ENCODE measurements at places on chromosomes 4 and X.

DNA sequence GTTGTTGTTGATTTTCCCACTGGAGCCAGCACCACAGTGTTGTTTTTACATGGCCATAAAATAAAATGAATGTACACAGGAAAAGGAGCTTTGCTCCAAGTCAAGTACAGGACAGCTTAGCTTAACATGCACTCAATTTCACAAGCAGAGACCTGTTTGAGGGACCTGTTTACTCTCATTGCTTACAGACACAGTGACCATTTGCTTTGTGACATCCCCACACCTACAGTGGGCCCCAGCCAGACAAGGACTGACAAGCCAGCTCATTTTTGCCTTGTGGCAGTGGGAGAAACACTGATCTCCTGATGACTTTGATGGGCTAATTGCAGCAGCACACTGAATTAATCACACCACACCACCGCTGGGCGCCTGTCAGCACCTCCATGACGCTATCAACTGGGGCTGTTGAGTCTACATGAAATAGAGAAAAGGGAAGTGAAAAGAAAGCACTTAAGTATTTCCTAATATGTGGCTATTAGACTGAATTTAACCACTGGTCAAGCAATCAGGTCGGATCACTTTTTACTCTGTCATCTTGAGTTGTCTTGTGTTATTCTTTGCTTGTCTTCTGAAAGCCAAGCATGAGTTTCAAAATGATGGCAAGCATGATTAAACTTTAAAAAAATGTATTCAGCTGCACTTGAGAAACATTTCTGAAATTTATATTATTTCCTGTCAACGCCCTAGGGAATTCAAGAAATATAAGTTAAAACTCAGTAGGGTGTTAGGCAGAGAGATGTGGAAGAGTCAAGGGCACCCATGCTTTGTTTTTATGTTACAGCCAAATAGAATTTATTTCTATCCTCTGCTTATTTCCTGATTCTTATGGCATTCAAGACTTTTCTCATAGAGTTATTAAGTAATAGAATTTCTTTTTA is 557.7 kb downstream of the RAB28 start:
- DNase-seq = no peak

DNA sequence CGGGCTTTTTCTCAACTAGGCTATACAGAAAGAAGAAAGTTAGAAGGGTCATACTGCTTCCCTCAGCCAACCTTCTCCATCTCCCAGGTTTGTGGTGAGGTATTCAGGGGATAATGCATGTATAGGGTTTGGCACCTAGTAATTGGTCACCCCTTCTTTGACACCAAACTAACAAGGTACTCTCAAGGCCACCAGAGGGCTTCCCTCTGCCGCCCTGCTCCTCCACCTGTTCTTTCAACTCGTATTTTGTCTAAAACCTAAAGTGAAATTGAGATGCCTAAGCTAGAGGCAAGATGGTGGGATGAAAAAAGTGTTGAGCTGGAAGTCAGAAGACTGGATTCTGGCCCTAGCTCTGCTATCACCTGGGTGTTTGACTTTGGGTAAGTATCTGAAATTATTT is 22.0 kb downstream of the CT47C1 start:
- no peak for DNase-seq

GRCh38 chrX:9482408-9482807 is 17.6 kb downstream of the TBL1X start:
- DNase-seq = no peak

GRCh38 chr4:19739101-19739651 is 512.5 kb upstream of the SLIT2 start:
- no peak for DNase-seq

DNA sequence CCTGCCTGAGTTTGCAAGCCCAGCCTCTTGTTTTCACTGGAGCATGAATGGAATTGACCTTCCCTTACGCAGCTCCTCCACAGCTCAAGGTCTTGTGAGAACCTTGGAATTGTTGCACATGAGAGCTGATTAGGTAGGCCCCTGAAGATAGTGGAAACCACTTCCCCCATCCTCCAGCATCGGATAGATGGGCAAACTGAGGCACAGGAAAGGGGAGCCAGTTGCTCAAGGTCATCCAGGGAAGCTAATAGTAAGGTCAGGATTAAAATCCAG is 27.2 kb downstream of the PJA1 start:
- DNase-seq = no peak

GRCh38 chr4:109996526-109996925 is 83.8 kb downstream of the EGF start:
- DNase-seq = no peak

DNA sequence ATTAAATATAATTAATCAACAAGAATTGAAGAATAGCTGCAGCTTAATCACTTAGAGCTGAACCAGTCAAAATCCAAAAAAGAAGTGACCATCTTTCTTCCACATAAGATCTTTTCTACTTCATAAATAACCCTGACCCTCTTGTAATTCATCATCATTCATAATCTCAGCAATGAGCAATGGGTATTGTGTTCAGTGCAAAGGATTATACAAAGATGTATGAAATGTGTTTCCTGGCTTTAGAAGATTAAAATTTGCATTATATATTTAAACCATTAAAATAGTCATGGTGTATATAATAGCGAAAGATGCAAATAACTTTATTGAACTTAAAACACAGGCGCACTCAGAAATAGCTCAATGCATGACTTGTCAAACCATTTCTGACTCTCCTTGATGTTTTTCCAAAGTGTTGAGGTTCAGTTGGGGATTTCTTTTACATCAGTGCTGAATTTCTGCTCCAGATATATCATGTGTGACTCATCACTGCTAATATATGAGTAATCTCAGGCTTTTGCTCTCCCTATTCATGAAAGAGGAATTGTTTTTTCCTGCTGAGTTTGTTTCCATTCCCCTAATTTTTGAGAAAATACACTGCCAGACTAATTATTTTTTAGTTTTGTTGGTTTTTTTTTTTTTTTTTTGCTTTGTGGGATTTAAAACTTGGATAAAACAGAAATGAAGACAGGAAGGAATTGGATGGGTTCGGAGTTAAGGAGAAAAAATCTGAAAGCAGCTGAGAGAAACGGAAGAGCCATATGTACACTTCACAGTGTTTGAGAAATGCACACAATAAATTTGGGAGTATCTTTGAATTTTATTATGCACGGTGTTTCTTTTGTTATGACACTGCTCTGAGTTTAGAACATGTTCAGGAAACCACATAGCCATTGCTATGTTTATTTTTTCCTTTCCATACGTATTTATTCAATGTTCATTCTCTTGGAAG is 290.1 kb upstream of the PCDH7 start:
- DNase-seq = no peak

- no peak for DNase-seq
Measured at GRCh38 chr4:81257021-81257420, 42.0 kb upstream of the PRKG2 start.

GRCh38 chrX:155056877-155057792 is 13.8 kb downstream of the CMC4 start:
- DNase-seq = peak; percentile 42

GRCh38 chrX:149207518-149207917 is 297.6 kb downstream of the IDS start:
- no peak for DNase-seq

DNA sequence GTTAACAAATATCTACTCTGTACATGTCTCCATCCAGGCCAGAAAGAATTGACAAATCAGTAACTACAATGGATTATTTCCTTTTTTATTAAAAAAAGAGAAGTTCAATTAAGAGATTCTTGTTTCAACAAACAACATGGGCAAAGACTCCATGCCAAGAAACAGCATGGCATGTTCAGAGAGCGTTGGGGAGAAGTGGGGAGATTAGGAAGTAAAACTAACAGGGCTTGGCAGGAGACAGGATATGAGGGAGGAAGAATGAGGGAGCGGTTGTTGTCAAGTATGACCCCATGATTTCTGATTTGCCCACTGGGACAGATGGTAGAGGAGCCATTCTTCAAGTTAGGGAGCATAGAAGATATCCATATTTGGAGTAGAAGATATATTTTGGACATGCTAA is 128.4 kb downstream of the RNF150 start:
- no peak for DNase-seq

GRCh38 chr4:153549405-153549804 is 83.2 kb downstream of the TMEM131L start:
- no peak for DNase-seq

DNA sequence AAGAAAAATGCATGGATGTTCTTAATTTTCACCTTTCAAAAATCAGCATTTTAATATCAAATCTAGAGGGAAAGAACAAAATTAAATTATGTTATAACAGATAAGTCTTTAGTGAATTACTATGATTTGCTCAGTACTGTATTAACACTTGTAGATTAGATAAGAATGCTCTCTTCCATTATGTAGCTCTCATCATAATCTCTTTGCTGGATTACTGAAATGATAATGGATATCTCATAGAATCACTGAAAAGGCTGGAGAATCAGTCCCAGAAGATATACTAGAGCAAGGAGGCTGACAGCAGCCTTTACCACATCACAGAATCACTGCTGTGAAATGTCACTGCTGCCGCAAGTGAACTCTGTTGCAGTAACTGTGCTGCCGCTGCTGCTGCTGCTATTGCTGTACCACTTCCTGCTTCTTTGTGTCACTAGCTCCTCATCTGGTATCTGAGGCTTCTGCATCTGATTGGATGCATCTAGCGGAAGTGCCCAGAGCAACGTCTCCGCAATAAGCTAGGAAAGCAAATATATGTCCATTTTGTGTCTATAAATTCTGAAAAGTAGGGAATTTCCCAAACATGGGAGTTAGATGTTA is 738.2 kb downstream of the ADGRL3 start:
- DNase-seq = no peak

GRCh38 chr4:172751550-172751949 is 417.1 kb upstream of the GALNT7 start:
- no peak for DNase-seq

DNA sequence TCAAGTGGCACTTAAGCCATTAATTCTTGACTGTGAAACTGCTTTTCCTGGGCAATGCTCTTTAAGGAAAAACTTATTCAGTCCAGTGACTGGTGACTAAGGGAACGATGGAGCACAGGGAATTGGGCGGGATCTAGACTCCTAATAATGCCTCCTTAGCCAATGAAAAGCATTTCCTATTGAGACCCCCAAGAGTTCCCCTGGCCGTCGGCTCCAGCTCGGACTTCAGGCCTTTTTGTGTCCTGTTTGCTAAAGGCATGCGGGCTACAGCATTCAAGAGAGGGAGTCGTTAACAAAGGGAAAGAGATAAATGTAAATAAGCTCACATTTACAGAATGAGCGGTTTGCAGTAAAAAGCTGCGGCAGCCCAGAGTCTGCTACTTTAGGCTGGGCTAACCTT is at the start of gene LPAR4:
LPAR4 (plus strand) TSS at position 232 of the 400 bp plus-strand sequence. CDS start 7,150 bp downstream, outside the sequence.
- DNase-seq = no peak

GRCh38 chr4:89300499-89300898 is 7.1 kb downstream of the GPRIN3 start:
- no peak for DNase-seq

- no peak for DNase-seq
Measured at GRCh38 chr4:74287164-74287563, 21.1 kb upstream of the EPGN start.

GRCh38 chr4:159925770-159926169 is 822.9 kb downstream of the RAPGEF2 start:
- DNase-seq = no peak

DNA sequence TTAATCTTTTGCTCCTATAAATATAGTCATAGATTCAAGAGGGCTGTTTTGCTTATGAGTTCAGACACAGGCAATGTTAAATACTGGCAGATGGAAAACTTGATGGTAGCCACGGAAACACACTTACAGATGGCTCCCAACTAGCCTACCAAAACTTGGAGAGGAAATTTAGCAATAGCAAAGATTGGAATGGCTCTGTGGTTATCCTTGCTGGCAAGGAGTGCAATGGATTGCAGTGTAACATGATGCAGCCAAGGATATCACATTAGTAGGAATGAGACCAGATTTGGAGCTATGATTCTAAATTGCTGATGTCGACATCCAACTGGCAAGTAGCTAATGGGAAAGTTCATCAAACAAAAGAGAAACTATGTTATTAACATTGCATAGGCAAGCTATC is 791.0 kb upstream of the DIAPH2 start:
- DNase-seq = no peak

GRCh38 chr4:139763672-139764071 is 98.1 kb downstream of the MGST2 start:
- no peak for DNase-seq

DNA sequence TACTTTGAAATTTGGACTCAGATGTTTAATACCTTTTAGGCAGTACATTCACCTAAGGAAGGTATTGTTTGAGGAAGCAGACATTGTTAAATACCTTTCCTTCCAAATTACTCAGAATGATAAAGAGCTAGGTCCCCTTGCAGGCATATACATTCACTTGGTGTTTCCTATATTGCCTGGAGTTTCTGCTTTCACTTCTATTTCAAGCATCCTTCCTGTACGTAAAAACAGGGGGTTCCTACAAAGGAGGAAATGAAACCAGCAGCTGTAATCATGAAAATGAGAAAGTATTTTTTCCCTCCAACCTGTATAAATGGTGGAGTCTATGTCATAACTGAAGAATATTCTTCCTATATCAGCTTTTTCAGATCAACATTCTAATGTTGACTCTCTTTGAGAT is 90.4 kb upstream of the RASGEF1B start:
- DNase-seq = no peak

- no peak for DNase-seq
Measured at GRCh38 chrX:150567645-150568319, 639 bp upstream of the MTM1 start.

GRCh38 chr4:169621731-169622492 is 1.5 kb downstream of the CLCN3 start:
- peak; percentile 52 for DNase-seq

GRCh38 chr4:36173905-36174304 is 70.4 kb downstream of the ARAP2 start:
- no peak for DNase-seq

DNA sequence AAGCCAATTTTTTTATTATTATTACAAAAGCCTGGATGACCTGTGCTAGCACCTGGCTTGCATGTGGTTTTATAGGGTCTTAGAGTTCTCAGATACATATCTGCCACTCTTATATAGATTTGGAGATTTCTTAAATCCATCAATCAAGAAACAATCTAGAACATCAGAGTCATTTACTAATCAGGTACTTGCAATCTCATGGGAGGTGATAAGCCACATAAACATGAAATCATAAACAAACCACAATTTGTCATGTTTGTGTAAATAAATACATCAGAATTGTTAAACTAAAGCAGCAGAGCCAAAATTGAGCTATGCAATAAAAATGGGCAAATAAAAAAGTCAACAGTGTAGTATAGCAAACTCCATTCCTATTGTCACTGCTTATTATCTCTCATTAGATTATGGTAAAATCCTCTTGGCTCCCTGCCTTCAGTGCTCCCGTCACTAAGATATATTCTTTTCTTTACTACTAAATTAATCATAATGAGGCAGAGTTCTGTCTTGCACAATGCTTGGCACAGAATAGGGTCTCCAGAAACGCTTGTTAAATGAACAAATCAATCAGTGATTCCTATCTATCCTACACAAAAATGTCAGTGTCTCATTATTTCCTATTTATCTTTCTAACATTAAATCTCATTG is 108.7 kb upstream of the TTC29 start:
- DNase-seq = no peak

Data from activated CD4-positive, alpha-beta T cell treated with anti-CD3 and anti-CD28 coated beads, Interleukin-2, amount 10 ng/mL, durations not matched to agents 7 days and 5 days (primary cell).